ENCODE measurements at places on chromosomes 4 and X. TPM values are rescaled to one million over a fixed set of nuclear protein-coding genes. Genes with fewer than 3 reads are reported as not detected.

GRCh38 chr4:11424000-11424399 lies 4.7 kb downstream of the HS3ST1 start:
- DNase-seq = no peak

DNA sequence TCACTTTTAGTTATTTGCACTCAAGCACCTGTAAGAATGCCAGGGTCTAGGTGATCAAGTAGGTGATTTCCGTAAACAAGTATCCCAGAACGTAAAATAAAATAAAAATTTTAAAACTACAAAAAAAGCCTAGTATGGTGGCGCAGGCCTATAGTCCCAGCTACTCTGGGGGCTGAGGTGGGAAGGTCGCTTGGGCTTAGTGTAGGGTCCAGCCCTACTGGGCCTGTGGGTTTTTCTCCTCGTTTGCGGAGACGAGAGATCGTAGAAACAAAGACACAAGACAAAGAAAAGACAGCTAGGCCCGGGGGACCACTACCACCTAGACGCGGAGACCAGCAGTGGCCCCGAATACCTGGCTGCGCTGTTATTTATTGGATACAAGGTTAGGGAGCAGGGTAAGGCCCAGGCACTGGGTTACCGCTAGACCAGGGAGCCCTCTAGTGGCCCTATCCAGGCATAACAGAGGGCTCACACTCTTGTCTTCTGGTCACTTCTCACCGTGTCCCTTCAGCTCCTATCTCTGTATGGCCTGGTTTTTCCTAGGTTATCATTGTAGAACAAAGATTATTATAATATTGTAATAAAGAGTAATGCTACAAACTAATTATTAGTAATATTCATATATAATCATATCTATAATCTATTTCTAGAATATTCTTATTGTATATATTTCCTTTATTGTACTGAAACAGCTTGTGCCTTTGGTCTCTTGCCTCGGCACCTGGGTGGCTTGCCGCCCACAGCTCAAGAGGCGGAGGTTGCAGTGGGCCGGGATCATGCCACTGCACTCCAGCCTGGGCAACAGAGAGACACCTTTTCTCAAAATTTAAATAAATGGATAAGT lies 38.4 kb downstream of the SAGE1 start:
- peak; percentile 51 for DNase-seq

GRCh38 chr4:127698789-127699200 lies 31.4 kb upstream of the SLC25A31 start:
- no peak for DNase-seq

DNA sequence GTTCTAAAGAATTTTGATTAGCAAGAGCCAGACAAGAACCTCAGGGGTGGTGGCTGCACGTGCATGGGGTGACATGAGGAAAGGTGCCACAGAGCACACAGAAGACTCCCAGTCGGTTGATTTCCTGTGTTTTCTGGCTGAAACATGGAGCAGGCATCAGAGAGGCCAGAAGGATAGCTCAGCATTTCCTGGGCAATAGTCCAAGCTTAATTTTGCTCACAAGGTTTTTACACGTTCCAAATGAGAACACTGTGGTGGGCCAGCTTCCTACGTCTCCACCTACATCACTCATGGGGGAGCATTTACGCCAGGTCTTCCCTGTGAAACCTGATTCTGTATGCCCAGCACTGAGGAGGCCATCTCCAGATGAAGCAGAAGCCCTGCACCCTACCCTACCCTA lies 212.5 kb upstream of the CLNK start:
- DNase-seq = no peak

Gene TIGD4
- 0.92 TPM for total RNA-seq

GRCh38 chr4:122674371-122674770 lies 53.5 kb upstream of the IL21 start:
- no peak for DNase-seq

DNA sequence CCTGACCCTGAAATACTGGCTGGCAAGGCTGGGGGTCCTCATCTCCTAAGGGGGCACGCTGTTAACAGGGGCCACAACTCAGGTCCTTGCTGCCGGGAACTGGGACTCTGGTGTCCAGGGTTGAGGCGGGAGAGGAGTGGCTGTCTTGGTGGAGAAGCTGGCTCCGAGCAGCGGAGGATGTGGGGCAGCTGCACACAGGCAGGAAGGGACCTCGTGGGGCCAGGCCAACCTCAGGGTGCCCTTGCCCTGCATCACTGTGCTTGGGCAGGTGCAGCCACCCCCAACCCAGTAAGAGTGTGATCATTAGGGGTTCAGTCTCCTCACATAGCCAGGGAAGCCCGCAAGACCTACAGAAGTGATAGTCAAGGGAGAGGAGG lies 12.6 kb upstream of the PDE6B start:
- no peak for DNase-seq

GRCh38 chr4:25654971-25655963 lies at the start of gene SLC34A2:
TSS of gene SLC34A2 (plus strand) at chr4:25655851. CDS start at chr4:25662501, 6,650 bp downstream.
- peak; percentile 59 for DNase-seq

DNA sequence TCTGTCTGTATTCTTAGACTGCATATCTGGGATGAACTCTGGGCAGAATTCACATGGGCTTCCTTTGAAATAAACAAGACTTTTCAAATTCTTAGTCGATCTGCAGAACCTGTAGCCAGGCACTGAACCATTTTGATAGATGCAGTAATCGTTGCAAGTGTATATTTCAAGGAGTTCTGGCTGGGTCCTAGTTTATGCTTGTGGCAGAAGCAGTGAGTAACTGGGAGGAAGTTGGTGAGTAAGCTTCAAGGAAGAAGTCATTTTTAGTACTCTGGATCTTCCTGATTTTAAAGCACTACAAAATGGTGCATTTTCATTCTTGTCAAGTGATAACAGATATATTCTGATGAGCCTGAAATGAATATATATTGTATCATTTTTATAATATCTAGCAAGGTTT lies 9.5 kb downstream of the HPRT1 start:
- no peak for DNase-seq

- no peak for DNase-seq
These were observed 667.7 kb upstream of the SLIT2 start for GRCh38 chr4:19583827-19584569.

Data from mucosa of gallbladder (tissue), 1 donor.